ENCODE measurements at places on chromosomes 2 and 18.

- DNase-seq: no peak
These were observed 599.4 kb downstream of the XIRP2 start for GRCh38 chr2:167487728-167488127.

DNA sequence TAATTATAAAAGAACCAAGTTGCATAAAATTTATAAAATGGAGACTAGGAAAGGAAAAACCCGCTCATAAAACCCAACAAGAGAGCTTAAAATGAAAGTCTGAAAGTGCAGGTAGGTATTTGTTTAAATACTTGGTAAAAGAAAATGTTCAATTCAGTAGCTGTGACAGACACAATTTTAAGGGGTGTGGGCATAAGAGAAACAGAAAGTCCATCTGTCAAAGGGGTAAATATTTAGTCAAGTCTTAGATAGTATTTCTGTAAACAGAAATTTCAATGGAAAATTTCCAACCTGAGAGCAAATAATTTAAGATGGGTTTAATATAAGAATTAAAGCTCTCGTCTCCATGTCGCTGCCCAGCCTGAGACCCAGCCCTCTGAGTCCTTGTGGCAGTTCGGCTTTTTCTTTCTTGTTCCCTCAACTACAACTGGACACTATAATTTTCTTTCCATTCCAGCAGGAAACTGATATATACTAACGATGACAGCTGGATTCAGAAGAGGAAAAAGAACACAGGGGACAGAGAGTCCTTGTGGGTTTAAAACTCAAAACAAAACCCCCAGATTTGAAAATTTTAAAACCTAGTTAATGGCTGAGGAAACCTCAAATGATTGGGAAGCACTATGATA lies 88.0 kb upstream of the ZFP36L2 start:
- no peak for DNase-seq

DNA sequence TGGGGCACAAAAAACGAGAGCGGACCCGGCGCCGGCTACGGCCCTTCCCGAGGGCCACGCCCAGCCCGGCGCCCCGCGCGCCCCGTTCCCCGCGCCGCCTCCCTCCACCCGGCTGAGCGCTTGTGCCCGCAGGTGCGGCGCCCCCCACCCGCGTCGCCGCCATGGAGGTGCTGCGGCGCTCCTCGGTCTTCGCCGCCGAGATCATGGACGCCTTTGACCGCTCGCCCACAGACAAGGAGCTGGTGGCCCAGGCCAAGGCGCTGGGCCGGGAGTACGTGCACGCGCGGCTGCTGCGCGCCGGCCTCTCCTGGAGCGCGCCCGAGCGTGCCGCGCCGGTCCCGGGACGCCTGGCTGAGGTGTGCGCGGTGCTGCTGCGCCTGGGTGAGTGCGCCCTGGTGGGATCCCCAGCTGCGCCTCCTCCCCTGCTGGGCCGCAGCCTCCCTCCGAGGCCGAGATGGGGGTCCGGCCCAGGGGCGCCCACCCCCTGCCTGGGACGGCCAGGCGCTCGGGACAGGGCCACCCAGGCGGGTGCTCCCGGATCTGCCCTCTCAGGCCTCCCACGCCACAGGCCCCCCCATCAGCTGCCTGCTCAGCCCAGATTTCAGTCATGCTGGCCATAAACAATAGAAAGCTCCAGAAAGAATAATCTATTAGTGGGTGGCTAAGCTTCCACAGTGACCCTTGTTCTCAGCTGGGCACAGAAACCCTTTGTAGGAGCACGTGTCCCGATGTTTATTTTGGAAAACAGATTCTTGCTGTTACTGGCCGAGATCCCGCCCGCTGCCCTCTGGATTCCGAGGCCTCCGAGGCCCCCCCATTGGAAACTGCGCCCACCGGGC lies 997 bp downstream of the BOK start:
- DNase-seq: peak; percentile 54

- peak; percentile 72 for DNase-seq
These were observed 40.1 kb downstream of the RTN4 start for GRCh38 chr2:55010149-55010591.
